ENCODE measurements at places on chromosomes 5 and 9. TPM values are rescaled to one million over a fixed set of nuclear protein-coding genes. Genes with fewer than 3 reads are reported as not detected.

- no peak for ATAC-seq
Measured at GRCh38 chr9:89940625-89941024, 335.8 kb downstream of the GADD45G start.

DNA sequence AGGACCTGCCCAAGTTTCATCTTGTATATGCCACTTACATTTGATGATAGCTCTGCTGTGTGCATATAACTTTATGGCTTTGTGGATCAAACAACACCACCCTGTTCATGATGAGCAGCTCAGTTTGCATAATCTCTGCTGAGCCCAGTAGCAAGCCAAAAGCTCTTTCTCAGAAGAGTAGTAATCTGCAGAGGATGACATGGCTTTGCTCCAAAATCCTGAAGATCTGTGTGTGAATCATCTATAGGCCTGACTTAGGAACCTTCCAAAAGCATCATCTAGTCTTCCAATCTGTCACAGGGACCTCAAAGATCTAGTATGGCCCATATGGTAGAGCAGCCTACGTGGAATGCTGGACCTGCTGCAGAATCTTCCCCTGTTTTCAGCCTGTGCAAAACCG, 394.6 kb downstream of the PSAT1 start:
- no peak for ATAC-seq

DNA sequence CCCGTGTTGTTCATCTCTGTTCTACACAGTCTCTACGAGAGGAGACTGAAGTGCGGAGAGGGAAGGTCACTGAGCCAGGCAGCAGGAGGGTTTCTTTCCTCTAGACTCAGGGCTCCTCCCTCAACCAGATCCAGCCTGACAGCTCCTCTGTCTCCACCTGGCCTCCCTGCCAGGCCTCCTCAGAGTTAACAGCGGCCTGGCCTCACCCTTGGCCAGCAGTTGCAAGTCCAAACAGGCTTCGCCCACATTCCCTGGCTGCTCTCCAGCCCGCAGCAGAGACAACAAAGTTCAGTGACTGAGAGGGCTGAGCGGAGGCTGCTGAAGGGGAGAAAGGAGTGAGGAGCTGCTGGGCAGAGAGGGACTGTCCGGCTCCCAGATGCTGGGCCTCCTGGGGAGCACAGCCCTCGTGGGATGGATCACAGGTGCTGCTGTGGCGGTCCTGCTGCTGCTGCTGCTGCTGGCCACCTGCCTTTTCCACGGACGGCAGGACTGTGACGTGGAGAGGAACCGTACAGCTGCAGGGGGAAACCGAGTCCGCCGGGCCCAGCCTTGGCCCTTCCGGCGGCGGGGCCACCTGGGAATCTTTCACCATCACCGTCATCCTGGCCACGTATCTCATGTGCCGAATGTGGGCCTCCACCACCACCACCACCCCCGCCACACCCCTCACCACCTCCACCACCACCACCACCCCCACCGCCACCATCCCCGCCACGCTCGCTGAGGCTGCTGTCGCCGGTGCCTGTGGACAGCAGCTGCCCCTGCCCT, at the start of gene HRCT1:
TSS of gene HRCT1 (plus strand) at position 291 of the 768 bp plus-strand sequence. CDS start at position 377, 86 bp downstream.
- peak; percentile 60 for ATAC-seq

GRCh38 chr9:91623004-91623403, 199.4 kb upstream of the NFIL3 start:
- ATAC-seq: no peak

DNA sequence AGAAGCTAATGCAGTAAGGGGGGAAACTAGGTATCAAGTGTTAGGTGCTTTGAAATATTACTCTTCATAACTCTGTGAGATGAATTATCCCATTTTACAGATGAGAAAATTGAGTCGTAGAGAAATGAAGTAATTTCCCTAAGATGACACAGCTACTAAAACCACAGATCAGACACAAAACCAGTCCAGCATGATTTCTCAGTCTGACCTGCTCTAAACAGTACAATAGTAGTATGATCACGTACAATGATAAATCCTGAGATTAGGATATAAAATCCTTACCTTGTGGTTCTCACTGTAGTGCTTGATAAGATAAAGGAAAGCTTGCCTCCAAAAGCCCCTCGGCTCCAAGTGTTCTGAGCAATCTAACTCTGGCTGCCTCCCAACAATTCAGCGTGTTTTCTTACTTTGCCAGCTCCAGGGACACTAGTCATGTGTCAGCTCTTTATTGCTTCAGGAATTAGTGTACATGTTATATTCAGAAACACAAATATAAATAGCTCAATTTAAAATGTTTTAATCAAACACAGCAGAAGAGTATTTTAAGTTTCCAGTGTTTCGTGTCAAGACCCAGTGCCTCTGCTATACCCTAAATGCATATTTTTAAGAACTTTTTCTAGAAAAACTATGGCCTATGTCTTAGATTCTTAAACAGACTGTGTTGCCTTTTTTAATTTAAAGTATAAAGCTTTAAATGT, 243.6 kb downstream of the DENND1A start:
- ATAC-seq: peak; percentile 87

DNA sequence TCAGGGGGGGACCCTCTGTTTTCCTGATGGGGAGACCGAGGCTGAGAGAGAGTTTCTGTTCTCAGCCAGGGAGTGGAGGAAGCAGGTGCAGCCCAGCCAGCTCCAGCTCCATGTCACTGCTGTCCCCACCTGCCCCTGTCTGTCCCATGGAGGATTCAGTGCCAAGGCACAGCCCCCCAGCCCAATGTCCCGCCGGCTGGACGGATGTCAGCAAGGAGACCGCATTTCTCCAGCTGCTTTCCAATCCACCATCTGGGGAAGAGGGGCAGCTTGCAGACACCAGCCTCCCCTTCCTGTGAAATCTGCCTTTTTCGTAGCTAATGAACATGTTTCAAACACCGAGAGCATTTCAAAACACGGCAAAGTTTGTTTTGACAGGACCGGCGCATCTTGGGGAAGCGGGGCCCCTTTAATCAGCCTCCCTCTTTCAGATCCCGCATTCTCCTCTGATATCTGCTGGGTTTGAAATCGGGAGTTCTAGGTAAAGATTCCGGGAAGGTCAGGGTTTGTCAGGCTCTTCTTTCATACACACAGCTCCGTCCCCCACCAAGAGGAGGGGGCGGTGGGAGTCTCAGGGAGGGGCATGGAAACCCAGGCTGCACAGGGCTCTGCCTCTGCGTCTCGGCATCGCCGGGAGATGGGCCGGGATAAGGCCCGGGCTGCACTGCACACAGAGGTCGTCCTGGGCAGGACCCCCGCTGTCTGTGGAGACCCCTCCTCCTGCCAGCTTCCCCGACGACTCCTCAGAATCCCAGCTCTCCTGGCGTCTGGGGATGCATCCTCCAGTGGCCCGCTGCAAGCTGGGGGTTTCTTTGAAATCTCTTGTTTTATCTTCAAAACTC, 74.8 kb downstream of the NEK6 start:
- ATAC-seq: no peak

- no peak for ATAC-seq
Measured at GRCh38 chr5:177537389-177538361, 16.7 kb downstream of the FAM193B start.

- no peak for ATAC-seq
Measured at GRCh38 chr5:83494087-83494620, 22.6 kb downstream of the VCAN start.

- no peak for ATAC-seq
Measured at GRCh38 chr5:73388306-73388684, 60.3 kb downstream of the FOXD1 start.

The CDHR2 gene
- not detected for total RNA-seq

The EQTN gene
- not detected for total RNA-seq

The ZDHHC12 gene
- total RNA-seq: 54.4 TPM
